ENCODE measurements at places on chromosomes 4 and X.

DNA sequence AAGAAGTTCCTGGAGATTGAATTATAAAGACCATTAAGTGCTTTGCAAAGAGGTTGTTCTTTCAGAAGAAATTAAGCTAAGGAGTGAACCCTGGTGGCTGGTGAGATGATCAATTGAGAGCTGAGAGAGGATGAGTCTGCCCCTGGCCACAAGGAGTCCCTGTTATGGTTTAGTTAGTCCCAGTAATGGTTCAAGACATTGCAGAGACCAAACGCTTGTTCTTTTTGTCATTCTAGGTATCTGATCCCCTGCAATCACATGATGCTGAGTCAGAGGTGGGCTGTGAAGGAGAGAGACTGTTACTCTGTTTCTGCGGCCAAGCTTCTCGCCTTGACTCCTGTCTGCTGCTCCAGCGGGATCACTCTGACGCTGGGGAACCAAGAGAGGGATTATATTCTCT is 114.5 kb downstream of the GATB start:
- DNase-seq: no peak

DNA sequence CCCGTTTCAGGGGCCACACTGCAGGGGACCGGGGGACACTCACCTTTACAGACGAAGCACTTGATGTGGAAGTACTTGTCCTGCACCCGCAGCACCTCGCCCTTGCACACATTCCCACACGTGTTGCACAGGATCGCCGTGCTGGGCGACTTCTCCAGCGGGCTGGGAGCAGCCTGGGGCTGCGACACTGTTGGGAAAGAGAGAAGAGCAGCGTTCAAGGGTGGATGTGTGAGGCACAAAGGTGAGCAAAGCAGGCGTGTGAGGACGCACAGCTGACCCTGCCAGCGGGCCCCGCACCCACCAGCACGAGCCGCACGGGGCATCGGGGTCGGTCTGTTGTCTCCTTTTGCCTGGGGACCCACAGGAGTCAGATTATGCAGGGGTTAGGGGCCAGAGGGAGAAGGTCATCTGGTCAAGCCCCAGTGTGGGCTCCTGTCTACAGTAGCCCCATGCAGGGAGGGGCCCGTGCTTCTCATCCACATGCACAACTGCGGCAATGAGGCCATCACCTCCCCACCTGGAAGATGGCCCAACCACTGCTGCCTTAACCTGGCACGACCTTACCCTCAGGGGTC is 52.1 kb downstream of the ABLIM2 start:
- DNase-seq: no peak

DNA sequence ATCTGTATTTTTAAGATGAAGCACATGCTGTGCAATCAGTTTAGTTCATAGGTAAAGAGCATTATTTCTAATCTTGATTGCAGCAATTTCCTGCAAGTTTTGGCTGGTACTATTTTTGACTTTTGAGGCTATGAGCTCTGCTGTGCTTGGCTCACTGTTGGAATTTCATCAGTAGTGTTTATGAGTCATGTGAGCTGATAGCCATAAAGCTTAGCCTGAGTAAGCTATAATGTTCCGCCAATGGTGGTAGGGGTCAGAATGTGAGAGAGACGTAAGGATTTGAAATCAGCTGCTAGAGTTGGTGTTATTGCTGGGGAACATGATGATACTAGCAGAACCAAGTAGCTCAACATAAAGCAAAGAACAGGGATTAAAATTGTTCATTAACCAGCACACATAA is 590.9 kb upstream of the GNPDA2 start:
- no peak for DNase-seq

GRCh38 chr4:69167300-69167699 is 47.2 kb downstream of the UGT2B11 start:
- DNase-seq: no peak

GRCh38 chr4:99833756-99834155 is 17.1 kb downstream of the DAPP1 start:
- DNase-seq: no peak

DNA sequence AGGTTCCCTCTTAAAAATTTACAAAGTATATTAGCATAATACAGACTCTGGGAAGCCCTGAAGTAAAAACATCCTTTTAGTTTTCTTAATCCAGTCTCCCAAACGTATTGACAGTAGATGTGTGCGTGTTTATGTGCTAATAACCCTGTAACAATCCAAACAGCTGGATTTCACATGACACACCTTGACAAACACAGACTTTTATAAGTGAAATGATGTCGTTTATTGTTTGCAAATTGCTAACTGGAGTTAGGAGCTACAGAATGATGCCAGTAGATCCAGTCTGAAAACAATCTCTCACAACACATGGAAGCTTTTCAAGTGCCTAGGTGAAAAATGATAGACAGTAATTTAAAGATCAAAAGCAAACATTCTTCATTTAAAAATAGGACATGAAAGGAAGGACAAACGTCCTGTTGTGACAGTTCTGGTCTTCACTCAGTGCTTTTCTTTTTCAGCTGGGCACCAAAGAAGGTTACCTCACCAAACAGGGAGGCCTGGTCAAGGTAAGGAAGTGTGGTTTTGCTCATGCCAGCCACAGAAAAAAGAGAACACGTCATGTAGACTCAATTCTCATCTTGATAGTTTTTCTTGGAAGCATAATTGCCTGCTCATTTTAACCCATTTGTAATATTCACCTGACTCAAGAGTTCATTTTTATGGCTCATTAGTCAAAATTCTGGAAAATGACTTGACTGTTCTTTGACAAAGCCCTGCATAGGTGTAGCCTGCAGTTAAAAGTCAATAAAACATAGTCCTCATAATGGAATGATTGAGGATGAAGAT is 32.9 kb downstream of the LAMTOR3 start:
- DNase-seq: peak; percentile 51

GRCh38 chrX:40145923-40146261 is 48.1 kb upstream of the BCOR start:
- DNase-seq: no peak

DNA sequence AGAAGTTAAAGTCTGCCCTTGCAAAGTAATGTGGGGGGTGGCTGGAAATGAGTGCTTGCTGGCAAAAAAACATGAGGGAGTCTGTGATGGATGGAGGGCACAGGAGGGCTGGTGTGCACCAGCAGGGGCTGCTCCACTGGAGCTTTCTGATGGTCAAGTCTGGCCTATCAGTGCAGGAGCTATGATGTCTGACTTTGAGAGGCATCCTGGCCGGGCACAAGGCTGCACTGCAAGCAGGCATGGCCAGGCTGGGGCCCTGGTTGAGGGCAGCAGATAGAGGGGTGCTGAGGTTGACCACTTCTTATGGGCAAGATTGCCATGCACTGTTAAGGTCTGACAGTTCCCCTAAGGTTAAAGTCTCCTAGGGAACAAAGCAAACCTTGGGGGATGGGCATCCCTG is 1140.2 kb downstream of the FAM133A start:
- no peak for DNase-seq

DNA sequence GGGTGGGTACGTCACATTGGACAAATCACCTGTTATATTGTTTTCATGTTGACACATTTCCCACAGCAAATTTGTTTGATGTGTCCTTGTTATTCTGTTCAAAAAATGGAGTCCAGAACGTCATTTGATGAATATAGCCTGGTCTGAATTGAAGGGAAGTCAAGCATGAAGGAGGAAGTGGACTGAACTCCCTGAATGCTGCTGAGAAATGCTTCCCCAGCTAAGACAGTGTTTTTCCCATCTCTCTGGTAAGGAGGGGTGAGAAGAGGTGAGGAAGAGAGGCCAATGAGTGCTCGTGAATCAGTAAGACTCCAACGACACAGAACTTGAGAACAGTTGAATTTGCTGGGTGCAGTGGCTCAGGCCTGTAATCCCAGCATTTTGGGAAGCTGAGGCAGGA is 127.4 kb downstream of the RBM47 start:
- no peak for DNase-seq

GRCh38 chr4:91734682-91735081 is 569.1 kb upstream of the GRID2 start:
- DNase-seq: no peak

- DNase-seq: no peak
Measured at GRCh38 chrX:19839770-19840254, 47.6 kb downstream of the SH3KBP1 start.

GRCh38 chrX:47273011-47273730 is 40.4 kb downstream of the USP11 start:
- DNase-seq: no peak

DNA sequence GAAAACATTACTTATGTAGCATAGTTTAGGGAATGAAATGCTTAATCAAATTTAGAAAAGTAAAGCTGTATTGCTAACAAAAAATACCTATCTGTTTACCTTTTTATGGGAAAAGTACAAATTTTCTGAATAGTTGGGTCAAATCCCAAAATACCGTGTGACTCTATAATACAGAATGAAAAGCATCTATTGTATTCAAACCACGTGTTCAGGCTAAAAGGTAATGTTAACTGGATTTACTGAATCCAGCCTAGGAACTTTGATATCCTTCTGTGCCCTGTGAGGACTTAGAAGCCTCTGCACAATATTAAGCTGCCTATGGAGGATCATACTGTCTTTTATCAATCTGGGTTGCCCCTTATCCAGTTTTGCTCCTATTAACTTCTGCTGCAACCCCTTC is 36.3 kb upstream of the AGA start:
- no peak for DNase-seq

DNA sequence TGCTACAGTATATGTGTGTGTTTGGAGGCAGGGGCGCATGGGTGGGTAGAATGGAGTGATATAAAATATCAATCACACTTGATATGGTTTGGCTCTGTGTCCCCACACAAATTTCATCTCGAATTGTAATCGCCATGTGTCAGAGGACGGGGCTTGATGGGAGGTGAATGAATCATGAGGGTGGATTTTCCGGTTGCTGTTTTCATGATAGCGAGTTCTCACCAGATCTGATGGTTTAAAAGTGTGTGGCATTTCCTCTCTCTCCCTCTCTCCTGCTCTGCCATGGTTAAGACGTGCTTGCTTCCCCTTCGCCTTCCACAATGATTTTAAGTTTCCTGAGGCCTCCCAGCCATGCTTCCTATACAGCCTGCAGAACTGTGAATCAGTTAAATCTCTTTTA is 14.8 kb downstream of the SOWAHB start:
- no peak for DNase-seq

- no peak for DNase-seq
Measured at GRCh38 chrX:50704360-50704759, 109.6 kb downstream of the SHROOM4 start.

GRCh38 chr4:4689694-4690440 is 148.0 kb upstream of the STX18 start:
- peak; percentile 8 for DNase-seq

- no peak for DNase-seq
Measured at GRCh38 chrX:40035726-40036125, 62.0 kb downstream of the BCOR start.

DNA sequence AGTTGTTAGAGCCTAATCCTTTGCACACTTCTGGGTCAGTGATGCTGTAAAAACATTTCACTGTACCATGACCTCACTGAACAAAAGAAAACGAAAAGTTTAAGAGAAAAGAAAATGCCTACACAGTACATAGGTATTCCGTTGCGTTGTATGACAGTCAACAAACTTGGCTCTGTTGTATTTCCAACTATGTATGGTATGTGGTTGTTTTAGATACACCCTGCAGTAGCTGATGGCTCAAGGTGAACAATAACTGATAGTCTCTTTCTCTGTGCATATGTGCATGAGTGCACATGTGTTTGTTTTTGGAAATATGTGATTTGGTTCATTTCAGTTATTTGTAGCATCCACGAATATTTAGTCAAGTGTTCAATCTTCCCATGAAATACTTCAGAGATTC is 176.0 kb downstream of the BMPR1B start:
- no peak for DNase-seq

DNA sequence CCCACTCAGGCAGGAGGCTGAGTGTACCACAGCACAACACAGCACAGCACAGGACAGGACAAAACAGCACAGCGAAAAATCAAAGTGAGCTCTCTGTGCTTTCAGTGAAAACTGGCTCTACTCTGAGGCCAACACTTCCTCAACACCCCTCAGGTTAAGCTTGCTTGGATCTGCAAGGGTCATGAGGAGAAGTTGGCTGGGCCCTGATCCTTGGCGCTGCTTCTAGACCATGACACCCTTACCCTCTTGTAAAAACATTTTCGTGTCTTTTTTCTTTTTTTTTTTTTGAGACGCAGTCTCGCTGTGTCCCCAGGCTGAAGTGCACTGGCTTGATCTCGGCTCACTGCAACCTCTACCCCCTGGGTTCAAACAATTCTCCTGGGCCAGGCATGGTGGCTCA is 25.3 kb downstream of the USP46 start:
- no peak for DNase-seq

DNA sequence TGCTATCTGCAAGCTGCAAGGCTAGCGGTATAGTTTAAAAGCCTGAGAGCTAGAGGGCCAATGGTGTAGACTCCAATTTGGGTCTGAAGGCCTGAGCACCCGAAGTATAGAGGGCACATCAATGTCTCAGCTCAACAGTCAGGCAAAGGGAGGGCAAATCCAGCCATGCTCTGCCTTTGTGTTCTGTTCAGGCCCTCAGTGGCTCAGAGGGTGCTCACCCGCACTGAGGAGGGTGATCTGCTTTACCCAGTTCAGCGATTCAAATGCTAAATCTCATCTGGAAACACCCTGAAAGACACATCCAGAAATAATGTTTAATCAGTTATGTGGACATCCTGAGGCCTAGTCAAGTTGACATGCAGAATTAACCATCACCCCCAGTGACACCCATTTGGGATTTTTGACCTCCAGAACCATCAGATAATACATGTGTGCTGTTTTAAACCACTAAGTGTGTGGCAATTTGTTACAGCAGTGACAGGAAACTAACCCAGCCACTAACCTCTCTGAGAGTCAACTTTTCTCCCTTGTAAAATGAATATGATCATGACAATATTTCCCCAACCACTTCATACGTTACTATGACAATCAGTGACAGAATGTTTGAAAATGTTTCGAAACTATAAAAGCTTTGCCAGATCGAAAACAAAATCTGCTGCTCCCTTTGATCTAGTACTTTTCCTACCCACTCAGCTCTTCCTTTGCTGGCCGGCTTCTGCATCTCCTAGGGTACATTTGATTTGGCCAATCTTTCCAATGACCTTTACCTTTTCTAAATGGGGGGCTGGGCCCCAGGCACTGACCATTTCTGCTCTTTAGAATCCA is 8.4 kb upstream of the TBL1X start:
- peak; percentile 53 for DNase-seq

DNA sequence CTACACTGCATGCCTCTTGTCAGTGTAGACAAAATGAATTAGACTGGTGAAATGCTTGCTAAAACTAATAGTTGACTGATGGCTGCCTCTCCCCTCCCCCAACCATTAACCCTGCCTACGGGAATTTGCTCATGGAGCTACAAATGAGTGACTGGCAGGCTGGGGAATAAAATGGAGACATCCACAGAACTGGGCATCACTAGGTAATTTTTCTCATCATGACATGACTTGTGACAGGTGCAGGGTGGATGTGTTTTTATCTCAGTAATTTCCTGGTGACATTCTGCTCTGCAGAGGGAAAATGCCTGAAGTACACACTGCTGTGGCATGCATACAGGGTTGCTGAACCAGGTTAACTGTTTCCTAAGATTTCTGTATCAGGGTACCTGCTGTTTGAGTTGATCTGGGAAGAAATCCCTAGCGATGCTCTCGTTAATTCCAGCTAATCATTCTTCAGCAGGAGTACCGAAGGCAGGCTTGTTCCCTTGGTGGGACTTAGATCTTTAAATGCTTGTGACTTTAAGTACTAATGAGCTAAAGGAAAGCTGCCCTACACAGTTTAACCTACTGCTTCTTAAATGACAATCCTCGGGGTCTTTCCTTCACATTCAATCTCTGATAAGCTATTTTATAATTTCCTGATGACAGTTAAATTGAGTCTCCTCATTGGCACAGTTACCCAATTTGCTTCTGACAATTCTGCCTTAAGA is 376.3 kb upstream of the LCORL start:
- no peak for DNase-seq
